ENCODE measurements at places on chromosomes 12 and 14.

- DNase-seq: peak; percentile 17
Measured at GRCh38 chr12:26373606-26374495, 178.5 kb downstream of the SSPN start.

DNA sequence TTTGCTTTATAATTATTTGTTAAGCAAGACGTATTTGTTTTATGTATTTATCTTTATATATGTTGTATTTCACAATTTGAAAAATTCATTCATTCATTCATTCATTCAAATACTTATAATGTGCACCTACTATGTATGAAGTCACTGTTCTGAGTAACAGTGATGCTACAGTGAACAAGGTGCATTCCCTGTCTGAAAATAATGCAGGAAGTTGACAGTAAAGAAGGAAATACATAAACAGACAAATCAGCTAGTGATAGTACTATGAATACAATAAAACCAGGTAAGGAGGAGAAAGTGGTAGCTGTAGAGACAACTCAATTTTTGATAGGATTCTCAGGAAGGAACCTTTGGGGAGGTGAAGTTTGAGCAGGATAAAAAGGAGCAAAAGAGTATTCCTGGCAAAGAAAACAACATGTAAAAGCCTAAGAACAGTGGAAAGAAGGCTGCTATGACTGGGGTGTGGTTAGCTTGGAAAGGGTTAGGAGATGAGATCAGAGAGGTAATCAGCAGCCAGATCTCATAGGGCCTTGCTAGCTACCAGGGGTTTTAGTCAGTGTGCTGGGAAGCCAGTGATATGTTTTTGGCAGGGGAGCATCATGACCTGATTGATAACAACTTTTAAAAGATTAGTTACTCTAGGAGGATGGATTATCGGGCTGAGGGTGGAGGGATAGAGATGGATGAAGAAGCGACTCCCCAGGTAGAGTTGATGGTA, 17.4 kb downstream of the BICDL1 start:
- DNase-seq: no peak

GRCh38 chr14:23434488-23435222, 805 bp downstream of the MYH7 start:
- DNase-seq: no peak

GRCh38 chr14:20204721-20205120, 14.0 kb downstream of the OR11G2 start:
- DNase-seq: no peak

DNA sequence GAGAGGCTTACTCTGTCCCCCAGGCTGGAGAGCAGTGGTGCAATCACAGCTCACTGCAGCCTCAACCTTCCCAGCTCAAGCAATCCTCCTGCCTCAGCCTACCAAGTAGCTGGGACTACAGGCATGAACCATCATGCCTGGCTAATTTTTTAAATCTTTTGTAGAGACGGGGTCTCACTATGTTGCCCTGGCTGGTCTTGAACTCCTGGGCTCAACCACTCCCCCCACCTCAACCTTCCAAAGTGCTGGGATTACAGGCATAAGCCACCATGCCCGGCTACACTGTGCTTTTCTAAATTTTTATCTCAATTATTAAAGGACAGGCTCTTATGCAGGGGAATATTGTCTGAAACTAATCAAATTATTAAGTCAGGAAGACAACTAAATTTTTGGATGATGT, 44.6 kb downstream of the EML1 start:
- no peak for DNase-seq

DNA sequence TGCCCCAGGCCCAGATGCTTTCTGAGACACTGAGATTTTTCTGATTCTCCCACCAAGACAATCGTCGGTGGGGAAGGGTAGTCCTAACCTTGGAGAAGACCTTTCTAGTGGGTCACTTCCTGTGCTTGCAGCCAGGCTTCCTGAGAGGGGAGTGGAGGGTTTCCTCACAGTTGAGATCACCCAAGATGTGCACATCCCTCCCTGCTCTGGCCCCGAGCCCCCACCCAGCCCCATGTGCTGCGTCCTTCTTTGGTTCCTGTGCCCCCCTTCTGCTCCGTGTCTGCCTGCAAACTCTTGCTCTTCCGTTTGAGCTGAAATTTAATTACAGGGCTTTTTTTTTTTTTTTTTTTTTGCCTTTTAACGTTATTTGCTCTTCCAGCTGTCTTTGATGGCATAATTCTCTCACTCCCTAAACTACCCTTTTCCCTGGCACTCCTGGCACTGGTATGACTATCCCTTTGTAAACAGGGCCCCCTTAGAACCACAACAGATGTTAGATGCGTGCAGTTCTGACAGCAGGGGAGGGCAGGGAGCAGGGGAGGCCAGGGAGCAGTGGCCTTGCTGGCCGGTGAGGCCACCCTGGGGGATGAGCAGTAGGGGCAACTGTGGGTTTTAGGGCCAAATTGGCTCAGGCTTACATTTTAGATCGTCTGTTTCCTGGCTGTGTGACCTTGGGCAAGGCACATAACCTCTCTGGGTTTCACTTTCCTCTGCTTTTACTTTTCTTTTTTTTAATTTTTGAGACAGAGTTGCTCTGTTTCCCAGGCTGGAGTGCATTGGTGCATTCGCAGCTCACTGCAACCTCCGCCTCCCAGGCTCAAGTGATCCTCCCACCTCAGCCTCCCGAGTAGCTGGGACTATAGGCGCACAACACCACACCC, 144.5 kb downstream of the PHETA1 start:
- no peak for DNase-seq

DNA sequence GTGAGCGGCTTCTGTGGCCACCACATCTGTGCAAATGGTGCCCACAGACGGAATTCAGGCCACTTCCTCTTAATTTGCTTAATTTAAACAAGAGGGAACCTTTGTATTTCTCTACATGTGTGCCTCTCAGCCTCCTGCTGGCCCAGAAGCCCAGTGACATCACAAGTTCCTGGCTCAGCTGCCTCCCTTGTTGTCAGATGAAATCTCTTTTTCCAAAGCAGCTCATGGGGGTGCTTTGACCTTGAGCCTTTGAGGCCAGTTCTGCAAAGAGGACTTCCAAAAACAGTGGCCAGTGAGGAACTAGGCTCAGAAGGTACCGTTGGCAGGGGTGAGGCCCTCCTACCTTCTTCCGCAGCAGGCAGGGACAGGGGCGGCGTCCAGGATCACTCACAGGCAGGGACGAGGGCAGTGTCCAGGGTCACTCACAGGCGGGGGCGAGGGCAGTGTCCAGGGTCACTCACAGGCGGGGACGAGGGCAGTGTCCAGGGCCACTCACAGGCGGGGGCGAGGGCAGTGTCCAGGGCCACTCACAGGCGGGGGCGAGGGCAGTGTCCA, 35.0 kb upstream of the GALNT9 start:
- no peak for DNase-seq

- DNase-seq: no peak
Measured at GRCh38 chr14:42523666-42524065, 917.0 kb downstream of the LRFN5 start.

DNA sequence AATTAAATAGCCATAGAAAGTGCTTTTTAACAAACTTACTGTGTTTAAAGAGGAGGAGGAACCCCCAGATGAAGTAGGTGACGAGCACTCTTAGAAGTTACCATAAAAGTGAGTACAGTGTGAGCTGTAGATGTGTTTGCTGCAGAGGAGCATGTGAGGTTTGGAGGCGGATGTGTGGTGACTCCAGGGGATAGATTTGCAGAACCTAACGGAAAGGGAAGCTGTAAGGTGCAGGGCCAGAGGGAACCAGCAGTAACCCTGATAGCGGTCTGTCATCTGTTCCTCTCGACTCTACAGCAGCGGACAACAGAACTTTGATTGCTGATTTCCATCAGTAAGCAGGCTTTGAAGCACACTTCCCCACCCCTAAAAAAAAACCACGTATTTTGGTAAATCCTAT, 5.2 kb downstream of the CALM1 start:
- no peak for DNase-seq

GRCh38 chr14:66070542-66071319, 415.4 kb upstream of the CCDC196 start:
- DNase-seq: peak; percentile 3

DNA sequence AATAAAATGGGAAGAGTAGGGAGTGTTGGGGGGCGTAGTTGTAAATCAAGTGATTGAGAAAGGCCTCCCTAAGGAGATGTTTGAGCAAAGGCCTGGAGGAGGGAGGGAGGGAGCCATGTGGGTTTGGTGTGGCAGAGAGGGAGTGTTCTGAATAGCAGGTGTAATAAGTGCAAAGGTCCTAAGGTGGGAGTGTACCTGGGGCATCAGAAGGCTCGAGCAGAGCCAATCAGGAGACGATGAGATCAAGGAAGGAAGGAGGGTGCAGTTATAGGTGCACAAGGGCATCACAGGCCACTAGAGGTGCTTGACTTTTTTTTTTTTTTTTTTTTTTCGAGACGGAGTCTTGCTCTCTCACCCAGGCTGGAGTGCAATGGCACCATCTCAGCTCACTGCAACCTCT, 77.9 kb upstream of the PLXNC1 start:
- no peak for DNase-seq

DNA sequence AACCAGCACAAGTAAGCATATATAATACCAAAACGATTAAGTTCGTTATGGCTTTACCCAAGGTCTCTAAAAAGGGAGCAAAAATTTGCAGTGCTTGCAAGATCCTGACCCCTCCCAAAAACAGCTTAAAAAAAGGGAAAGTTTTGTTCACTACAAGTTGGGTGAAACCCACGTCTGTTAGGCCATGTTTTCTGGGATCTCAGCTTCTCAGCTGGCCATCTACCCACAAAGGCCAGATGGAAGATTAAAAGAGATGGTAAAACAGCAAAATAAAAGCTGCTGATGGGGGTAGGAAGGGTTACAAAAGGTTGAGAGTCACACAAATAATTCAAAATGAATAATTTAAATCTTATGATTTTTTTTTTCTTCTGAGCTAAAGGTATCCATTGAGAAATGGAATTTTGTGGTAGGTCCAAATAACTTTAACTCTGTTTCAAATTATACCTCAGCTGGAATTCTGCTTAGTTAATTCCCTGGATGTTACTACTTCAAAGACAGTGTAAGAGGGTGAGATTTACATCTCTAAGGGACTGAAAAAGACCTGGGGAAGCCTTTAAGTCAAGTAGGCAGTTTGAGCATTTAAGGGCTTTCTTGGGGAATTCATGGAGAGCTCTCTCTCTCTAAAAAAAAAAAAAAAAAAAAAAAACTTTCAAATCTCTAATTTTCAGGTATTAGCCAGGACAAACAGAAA, 185.6 kb upstream of the NAV3 start:
- DNase-seq: no peak

DNA sequence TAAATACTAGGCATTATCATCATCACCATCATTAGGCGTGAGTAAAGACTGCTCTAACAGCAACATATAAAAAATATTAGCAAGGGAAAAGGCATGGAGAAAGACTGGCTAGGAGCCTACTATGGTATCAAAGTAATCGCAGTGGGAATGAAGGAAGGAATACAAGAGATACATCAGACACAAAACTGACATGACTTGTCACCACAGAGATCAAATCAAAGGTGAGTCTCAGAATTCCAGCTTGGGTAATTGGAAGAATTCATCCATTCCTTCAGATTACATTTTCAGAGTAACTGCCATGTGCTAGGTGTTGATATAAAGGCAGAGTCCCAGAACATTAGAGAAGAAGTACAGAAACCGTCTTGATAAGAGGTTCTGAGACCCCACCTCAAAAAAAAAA, 10.2 kb downstream of the ZBTB25 start:
- no peak for DNase-seq

GRCh38 chr14:81839056-81839455, 305.4 kb upstream of the SEL1L start:
- DNase-seq: no peak

GRCh38 chr14:103521438-103521950, 1.1 kb downstream of the CKB start:
- DNase-seq: no peak

GRCh38 chr14:46147452-46147851, 504.1 kb downstream of the RPL10L start:
- DNase-seq: no peak

DNA sequence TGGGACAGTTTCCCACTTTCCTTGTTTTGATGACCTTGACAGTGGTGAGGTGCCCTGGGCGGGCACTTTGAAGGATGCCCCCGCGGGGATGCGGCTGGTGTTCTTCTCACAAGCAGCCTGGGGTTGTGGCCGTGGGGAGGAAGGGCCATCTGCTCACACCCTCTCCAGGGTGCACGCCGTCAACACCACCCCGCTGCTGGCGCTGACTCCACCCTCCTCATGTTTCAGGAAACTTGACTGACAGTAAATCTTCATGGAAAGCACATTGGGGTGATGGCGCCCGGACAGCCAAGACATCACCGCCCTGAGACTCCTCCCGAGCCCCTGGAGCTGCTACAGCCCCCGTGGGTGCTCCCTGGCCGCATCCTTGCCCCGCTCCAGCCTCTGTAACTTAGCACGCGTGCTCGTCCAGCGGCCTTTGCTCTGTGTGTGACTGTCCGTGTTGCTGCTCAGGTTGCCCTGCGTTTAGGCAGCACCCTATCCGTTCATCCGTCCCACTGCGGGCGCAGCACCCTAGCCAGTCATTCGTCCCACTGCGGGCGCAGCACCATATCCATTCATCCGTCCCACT, 150.2 kb upstream of the C14orf180 start:
- no peak for DNase-seq

GRCh38 chr14:32991691-32992090, 53.0 kb downstream of the NPAS3 start:
- DNase-seq: no peak

DNA sequence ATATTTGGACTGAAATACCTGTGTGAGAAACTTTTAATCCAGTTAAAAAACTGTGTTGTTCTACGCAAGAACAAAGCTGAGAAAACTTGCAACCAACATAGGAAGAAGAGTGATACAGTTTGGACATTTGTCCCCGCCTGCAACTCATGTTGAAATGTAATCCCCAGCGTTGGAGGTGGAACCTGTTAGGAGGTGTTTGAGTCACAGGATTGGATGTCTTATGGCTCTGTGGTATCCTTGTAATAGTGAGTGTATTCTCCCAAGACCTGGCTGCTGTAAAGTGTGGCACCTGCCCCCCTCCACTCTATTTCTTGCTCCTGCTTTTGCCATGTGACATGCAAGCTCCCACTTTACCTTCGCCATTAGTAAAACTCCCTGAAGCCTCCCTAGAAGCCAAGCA, 28.6 kb upstream of the ADAM20 start:
- DNase-seq: no peak

- no peak for DNase-seq
Measured at GRCh38 chr12:108173160-108173559, 44.1 kb downstream of the WSCD2 start.

DNA sequence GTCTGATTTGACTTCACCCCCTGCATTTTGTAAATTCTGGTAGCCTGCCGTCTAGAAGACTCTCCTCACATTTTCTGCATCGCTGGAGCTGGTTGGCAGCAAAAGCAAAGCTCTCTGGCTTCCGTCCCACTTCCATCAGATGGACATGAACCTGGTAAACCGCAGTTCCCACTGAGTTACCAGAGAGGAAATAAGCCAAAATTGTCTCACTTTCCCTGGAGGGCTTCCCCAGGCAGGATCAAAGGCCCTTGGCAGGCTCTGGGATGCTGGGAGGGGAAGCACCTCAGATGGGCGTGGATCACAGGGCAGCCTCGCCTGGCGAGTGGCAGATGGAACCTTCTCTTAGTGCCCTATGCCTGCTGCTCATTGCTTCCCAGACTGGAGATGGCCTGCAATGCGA, 243.5 kb downstream of the TMEM132C start:
- no peak for DNase-seq

DNA sequence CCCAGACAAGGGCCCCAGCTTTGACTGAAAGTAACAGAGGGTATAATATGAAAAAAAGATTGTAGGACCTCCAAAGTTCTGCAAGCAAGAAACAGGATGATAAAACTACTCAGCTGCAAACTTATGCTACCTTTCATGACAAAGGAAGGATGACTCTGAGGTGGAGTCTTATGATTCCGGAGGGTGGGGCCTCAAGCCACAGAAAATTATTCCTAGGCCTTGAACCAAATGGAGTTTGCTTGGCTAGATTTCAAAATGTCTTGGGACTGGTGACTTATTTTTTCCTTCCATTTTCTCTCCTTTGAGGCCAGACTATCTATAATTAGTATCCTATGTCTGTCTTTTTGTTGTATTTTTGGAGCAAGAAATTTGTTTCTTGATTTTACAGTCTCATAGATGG, 336.4 kb downstream of the LRIG3 start:
- no peak for DNase-seq

Data from brain microvascular endothelial cell (primary cell).